ENCODE measurements at places on chromosomes 6 and 20.

DNA sequence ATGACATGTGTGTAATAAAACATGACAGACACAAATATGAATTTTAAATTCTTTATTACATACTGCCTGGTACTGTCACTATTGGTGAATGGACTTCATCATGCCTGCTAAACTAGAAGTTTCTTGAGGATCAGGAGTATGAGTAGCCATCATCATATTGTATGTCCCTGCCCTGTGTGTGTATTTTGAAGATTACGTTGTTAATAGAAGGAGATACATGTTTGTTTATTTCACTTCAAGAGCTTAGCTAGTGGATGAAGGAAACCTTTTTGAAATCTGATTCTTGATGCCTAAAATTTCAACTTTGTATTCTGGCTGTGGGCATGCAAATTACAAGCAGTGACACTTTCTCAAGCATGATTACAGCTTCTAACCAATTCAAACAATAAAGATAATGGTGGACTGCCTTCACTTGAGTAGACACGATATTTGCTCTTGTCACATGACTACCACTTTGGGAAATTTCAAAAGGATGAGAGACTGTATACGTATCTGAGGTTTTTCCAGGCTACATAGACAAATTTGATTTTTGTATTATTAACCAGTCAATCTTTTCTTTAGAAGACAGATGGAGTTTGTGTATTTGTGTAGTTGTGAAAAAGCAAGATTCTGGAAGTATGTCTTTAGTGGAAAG lies 3.5 kb downstream of the TBPL1 start:
- DNase-seq, result no peak

GRCh38 chr20:50371878-50372769 lies 138.1 kb upstream of the PTPN1 start:
- DNase-seq, result no peak

DNA sequence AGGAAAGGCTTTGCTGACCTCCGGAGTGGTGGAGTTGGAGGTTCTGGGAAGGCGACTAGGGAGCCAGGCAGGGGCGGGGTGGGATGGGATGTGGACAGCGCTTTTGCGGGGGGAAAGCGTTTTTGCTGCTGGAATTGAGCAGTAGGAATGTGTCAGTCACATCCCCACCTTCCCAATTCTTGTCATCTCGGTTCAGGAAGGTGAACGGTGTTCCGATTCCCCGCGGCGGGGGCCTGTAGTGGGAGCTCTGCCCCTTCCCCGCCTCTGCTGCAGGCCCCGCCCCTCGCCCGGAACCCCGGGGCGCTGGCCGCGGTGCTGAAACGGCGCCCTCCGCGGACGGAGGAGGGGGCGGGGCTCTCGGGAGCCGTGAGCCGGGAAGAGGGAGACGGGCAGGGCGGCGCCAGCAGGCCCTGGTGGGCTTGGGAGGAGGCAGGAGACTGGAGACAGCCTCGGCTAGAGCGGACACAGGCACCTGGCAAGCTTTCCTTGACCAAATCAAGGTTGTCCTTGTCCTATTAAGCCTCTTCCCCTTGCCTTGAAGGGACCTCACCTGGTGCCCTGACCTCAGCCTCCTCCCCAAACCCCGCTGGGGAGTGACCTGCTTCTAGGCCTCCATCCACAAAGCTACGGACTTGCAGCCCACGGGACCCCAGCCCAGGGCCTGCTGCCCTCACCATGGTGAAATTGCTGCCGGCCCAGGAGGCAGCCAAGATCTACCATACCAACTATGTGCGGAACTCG lies at the start of gene LHFPL5:
LHFPL5 (plus strand) TSS at position 357 of the 741 bp plus-strand sequence; CDS start at position 676, 319 bp downstream.
- no peak for DNase-seq

GRCh38 chr6:9409126-9409525 lies 973.8 kb upstream of the SLC35B3 start:
- no peak for DNase-seq

GRCh38 chr6:15662326-15663129 lies at the start of gene DTNBP1:
TSS of gene DTNBP1 (minus strand) at chr6:15663028. CDS start at chr6:15662869, 159 bp downstream.
- peak; percentile 74 for DNase-seq

GRCh38 chr6:1572892-1573291 lies 36.8 kb upstream of the FOXC1 start:
- DNase-seq, result no peak

DNA sequence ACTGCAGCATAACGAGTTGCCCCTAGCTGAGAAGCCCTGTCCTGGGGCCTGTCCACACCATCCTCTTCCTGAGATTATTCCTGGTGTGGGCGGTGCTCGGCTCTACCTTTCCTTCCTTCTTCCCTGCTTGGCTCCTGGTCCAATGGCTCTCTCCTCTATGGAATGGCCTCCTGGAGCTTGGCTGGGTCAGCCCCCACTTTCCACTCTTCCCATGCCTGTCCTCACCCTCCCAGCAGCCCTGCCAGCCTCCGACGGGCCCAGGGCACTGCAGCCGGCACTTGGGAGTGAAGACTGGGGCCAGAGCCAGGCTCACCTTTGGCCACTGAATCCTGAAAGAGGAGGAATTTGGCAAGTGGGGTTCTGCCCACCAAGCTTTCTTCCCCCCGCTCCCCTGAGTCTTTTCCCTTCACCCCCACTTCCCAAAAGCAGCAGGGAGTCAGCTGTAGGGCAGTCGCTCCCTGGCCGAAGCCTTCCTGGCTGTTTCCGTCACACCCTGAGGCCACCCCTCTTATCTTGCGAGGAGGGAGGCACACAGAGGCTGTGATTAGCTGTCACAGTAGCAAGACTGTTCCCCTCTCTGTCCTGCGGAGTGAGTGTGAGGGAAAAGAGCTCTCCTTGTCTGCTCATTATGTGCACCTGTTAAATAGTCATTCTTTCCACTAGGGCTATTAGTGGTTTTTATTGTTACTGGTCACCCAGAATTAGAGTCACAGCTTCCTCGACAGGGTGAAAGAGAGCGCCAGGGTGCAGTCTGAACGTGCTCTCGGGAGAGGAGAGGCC lies 6.3 kb upstream of the CDSN start:
- DNase-seq, result no peak
